ENCODE measurements at places on chromosomes 11 and 22. TPM values are rescaled to one million over a fixed set of nuclear protein-coding genes. Genes with fewer than 3 reads are reported as not detected.

DNA sequence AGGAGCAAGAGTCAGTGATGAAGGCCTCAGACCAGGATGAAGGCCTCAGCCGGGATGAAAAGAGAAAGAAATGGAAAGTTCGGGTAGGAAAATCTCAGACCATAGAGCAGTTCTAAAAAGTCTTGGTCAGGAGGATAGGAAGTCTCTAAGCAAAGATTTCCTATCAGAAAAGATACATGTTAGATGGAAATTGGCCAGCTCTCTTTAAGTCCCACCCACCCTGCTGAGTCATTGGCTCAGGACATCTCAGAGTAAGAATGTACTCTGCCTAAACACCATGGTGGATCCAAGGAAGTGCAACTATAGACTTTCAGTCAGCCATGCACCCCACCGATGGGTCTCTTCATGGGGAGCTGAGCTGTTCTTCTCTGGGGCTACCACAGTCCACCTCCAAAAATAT is 4.4 kb downstream of the OR8B3 start:
- no peak for DNase-seq

GRCh38 chr11:94376841-94377240 is 24.4 kb downstream of the GPR83 start:
- no peak for DNase-seq

DNA sequence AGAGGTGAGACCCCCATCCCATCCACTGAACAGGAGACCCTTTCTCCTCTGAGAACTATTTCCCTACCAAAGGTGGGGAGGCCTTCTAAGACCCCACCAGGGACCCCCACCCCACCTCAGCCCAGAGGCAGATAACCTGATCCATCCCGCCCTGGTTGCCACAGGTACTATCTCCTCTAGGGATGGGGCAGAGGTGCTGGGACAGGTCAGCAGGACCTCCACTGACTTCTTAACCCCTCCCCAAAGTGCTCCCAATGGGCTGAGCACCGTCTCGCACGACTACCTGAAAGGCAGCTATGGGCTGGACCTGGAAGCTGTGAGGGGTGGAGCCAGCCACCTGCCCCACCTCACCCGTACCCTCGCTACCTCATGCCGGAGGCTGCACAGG is 4.3 kb downstream of the INPPL1 start:
- DNase-seq, result no peak

DNA sequence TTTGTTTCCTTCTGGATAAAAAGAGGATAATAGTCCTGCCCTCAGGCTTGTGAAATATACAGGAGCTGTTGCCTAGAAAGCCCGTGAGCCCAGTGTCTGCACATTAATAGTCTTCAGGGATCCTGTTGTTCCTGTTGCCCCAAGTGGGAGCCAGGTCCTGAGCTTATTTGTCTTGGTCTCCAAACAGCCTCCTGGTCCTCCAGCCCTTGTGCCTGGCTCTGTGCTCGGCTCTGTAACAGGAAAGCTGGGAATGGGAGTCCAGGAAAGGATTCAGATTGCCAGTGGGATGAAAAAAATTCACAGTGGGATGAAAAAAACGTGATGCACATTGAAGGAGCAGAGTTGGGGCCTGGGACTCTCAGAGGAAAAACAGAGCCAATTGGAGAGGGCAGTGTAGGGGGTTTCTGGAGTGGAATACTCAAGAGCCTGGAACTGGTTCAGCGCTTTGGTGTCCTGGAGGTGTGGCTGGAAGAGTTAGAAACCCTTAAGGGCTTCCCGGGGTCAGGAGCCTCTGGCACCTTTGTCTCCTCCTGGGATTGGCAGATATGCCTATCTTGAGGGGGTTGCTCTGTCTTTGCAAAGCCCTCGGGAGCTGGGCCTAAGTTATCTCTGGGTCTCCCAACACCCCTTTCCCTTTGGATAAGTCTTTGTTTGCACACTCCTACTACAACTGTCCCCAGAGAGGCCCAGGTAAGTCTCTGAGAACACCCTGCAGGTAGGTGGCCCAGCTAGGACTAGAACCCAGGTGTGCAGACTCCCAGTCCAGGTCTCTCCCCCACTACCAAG is 2.3 kb upstream of the INPPL1 start:
- no peak for DNase-seq

GRCh38 chr11:45541693-45542434 is 123.6 kb downstream of the CHST1 start:
- DNase-seq, result no peak

DNA sequence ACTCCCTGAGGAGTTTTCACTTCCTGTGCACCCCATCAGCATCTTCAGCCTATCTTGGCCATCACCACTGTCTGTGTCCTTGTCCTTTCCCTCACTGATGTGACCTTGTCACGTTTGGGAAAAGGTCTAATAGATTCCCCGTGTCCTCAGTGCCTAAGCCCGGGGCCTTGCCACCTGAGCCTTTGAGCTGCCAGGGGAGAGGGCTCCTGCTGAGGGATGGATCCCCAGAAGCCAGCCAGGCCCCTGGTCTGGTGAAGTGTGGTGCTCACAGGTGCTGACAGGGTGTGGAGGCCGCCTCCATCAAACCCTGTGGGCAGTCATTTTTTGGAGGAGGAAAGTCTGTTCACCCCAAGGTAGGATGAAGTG is 47.2 kb downstream of the GAB4 start:
- no peak for DNase-seq

DNA sequence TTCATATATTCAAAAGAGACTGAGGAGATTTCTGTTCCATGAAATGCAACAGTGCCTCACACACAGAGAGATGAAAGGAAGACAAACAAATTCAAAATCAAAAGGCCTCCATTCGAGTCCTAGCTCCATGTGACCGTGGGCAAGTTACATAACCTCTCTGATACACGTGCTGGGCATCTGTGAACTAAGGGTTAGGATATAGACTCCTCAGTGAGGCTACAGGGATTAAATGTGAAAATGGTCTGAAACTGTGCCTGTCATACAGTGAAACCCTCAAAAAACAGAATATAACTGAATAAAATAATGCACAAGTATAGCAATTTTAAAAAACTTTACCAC is 111.8 kb upstream of the MTMR2 start:
- no peak for DNase-seq

- no peak for DNase-seq
Observed at GRCh38 chr22:35685731-35686130, 31.9 kb upstream of the APOL5 start.

- no peak for DNase-seq
Observed at GRCh38 chr11:79259800-79260199, 181.0 kb downstream of the TENM4 start.

DNA sequence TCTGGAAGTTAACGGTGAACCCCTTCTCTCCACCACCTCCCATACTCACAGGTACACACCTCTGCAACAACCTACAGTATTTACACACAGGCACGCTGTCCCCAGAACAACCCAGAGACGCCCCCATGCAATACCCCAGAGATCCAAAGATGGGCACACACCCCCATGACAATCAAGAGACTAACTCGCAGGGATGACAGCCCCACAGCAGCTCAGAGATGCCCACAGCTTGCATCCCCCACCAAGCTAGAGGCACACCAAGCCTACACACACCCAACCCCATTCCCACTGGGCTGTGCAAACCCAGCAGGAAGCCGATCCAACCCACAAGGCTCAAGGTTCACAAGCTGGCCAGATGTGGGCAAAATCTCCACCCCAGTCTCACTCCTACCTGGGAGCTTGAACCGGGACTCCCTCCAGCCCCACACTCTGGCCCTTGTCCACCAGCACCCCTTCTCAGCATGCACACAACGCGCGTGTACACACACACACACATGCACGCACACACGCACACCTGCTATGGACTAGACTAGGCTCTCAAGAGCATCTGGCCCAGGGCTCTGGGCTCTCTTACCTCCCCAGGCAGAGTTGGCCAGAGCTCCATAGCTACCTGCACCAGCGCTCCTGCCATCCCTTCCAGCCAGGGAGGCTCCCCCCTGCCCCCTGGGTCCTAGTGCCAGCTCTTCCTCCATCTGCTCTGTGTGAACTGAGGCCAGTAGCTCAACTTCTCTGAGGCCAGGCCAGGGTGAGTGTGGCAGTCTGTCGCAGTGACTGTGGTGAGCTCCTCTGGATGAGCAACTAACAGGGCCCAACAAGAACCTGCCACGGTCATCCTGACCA is 11.5 kb downstream of the STARD10 start:
- DNase-seq, result no peak

- no peak for DNase-seq
Observed at GRCh38 chr11:128725630-128726319, 31.9 kb downstream of the FLI1 start.

- no peak for DNase-seq
Observed at GRCh38 chr11:6298605-6299004, 21.7 kb downstream of the CAVIN3 start.

DNA sequence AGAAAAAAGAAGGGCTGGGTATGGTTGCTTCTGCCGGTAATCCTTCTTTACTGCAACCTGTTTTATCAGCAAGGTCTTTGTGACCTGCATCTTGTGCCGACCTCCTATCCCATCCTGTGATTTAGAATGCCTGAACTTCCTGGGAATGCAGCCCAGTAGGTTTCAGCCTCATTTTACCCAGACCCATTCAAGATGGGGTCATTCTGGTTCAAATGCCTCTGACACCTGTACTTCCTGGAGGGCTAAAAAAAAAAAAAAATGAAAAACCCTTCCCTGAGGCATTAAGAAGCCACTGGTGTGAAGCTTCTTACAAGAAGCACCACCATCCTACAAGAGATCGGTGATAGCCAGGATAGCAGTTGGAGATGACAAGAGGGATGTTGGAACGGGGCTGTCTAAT is 54.6 kb upstream of the TREH start:
- no peak for DNase-seq

GRCh38 chr11:2402106-2402505 is 1.6 kb downstream of the TSSC4 start:
- DNase-seq, result no peak

DNA sequence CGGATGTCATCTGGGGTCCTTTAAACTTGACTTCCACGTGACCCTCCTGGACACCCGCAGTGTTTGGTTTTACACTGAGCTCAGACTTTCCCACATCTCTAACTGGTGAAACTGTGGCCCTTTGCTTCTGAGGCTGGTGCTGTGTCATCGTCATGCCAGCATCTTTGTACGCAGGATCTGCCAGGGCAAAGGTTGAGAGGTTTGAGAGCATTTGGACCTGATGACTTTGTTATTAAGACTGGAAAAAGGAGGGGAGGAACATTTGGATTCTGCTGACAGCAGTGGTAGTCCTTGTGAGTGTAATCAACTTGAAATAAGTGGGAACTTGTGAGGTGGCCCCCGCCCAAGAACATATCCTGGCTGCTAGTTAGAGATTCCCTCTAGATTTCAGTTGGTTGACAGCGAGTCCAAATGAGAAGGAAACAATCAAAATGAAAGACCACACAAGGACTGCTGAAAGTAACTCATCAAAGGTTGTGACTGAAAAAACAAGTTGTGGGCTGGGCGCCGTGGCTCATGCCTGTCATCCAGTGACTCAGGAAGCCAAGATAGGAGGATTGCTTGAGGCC is 102.5 kb downstream of the KIAA1671 start:
- peak; percentile 29 for DNase-seq

APOBEC3C gene
- 18.5 TPM for total RNA-seq

FAM181B gene
- 0.06 TPM for total RNA-seq

TSGA10IP gene
- not detected for total RNA-seq

CCDC89 gene
- not detected for total RNA-seq

MYH9 gene
- 797 TPM for total RNA-seq
